ENCODE measurements at places on chromosomes 2 and 18. TPM values are rescaled to one million over a fixed set of nuclear protein-coding genes. Genes with fewer than 3 reads are reported as not detected.

Gene CCDC121
- total RNA-seq, result 1.6 TPM

Gene FAHD2B
- 34.5 TPM for total RNA-seq

DNA sequence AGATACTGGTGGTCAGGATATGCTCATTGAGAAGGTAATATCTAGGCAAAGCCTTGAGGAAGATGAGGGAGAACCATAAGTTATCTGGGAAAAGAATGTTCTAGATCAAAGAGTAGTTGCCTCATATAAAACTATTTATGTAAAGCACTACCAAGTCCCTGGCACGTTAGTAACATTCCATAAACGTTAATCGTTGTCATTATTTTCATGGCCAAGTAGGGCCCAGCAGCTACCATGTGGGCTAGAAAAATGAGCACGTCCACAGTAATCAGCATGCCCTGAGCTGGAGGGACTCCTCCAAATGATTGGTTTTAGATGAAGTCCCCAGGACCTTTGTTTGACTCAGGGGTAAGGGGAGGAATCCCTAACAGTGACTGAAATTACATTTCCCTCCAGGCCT, 32.7 kb upstream of the AFTPH start:
- no peaks in the 10 kb centered on the region for H3K27me3 ChIP-seq
- H3K27ac ChIP-seq, result no peak overlapping the region
- no peak for DNase-seq
- H3K36me3 ChIP-seq, result no peaks in the 10 kb centered on the region
- H3K4me3 ChIP-seq, result no peak overlapping the region

DNA sequence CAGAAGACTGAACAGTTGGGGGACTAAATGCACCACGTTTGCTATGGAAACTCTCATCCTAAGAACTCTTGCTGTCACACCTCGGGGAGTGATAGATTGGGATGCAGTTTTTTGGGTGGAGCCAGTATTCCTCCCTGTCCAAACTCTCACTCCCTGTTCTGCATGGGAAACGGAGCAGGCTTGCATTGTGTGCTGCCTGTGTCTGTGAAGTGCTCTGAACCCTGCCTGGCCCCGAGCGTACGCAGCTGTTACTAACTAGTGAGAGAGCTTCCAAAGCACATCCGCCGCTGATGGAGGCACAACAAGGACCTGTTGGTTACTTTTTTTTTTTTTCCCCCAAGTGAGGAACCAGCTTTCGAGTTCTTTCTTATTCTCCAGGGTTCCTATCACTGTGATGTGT, 195.5 kb downstream of the ANAPC1 start:
- no peaks in the 10 kb centered on the region for H3K27me3 ChIP-seq
- no peak overlapping the region for H3K4me3 ChIP-seq
- no peak for DNase-seq
- no peaks in the 10 kb centered on the region for H3K36me3 ChIP-seq

- no peaks in the 10 kb centered on the region for H3K4me1 ChIP-seq
- peaks cover 83% of the 10 kb centered on the region for H3K27me3 ChIP-seq
- H3K27ac ChIP-seq, result no peak overlapping the region
- H3K36me3 ChIP-seq, result no peaks in the 10 kb centered on the region
- no peak for DNase-seq
These were observed 3.1 kb downstream of the WNT10A start for GRCh38 chr2:218883491-218884490.
